ENCODE measurements at places on chromosomes 12 and 14. TPM values are rescaled to one million over a fixed set of nuclear protein-coding genes. Genes with fewer than 3 reads are reported as not detected.

Gene PXMP2
- total RNA-seq: 93.1 TPM

Gene RFLNA
- 51.0 TPM for total RNA-seq

Gene CCDC177
- not detected for total RNA-seq

Gene TMTC2
- total RNA-seq: 14.7 TPM

Gene IKBIP
- 2.2 TPM for total RNA-seq

Gene CLEC14A
- total RNA-seq: 5.8 TPM

Gene CLEC1A
- total RNA-seq: 1.4 TPM

Gene PHLDA1
- total RNA-seq: 4.9 TPM

Gene AKAP6
- total RNA-seq: 3.4 TPM

Gene CIROP
- total RNA-seq: not detected

Gene LMO3
- total RNA-seq: 1.9 TPM

Gene AEBP2
- total RNA-seq: 32.4 TPM

Gene PPP1R1A
- 2.5 TPM for total RNA-seq

Gene RGS6
- total RNA-seq: 0.43 TPM

- peak; percentile 15 for DNase-seq
Measured at GRCh38 chr14:104132981-104133380, 5.4 kb upstream of the KIF26A start.

DNA sequence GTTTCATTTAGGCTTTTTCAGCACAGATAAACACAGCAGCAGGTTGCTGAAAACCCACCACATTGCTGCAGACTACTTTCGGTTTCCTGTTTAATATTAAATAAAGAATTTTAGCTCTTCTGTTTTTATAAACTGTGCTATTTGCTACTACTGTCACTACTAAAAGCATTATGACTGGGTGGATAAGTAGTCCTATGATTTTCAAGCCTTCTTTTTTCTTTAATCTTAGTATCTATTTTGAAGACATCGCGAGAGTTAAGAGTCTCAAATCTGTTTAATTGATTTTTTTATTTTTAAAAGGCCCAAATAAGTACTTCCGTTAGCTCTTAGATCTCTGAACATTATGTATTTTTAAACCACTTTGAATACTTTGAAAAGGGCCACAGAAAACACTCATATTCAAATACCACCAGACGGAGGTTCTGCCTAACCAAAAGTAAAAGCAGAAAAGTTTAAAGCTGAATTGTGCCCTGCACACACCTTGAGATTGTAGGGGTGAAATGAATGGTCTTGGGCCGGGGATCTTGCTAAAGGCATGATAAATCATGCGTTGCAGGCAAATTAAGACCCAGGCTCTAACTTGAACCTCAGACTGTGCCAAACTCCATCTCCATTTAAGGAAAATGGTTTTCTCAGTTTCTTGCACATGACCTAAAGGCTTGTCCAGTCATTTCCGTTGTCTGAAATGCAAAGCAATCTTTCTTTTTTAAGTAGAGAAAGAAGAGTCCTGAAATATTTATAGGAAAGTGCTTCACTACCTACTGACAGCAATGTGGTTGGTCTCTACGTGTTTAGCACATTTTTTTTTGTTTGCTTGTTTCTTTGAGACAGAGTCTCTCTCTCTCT, 13.6 kb upstream of the FOXN3 start:
- no peak for DNase-seq

GRCh38 chr12:124390442-124391097, 95.7 kb downstream of the RFLNA start:
- no peak for DNase-seq

GRCh38 chr12:96177013-96177412, 17.2 kb upstream of the ELK3 start:
- no peak for DNase-seq

GRCh38 chr12:78055545-78055944, 224.9 kb downstream of the NAV3 start:
- DNase-seq: no peak

DNA sequence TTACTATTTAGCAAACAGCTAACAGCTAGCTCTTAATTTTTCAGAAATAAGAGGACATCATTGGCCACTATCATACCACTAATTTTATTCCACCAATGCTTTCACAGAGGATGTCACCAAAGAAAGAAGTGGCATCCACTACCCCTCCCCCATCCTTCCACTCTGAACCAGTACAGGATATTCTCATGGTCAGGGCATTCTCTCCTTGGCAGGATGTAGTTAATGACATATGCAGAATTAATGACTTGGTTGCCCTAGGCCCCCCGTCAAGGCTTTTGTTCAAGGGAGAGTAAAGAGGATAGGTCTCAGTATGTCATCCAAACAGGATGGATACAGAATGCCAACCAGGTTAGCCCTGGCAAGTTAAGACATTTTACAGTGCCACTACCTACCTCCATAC, 18.9 kb upstream of the NUP107 start:
- DNase-seq: no peak

DNA sequence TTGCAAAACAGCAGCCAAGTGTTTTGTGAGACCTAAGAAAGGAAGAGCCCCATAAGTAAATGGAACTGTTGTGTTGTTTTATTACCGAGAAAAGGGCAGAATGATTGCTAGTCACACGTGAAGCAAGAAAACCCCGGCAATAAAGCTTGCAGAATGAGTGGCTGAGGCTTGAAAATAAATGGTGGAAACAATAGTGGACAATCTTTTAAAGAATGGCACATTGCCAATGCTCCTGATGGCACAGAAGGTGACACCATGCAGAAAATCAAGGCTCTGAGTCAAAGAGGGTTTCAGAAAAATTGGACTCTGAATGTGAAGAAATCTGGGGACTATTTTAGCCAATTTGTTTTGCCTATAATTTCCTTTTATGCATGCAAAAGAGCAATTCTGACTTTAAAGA, 4.0 kb upstream of the AQP2 start:
- DNase-seq: no peak

GRCh38 chr12:115617391-115617790, 660.1 kb downstream of the MED13L start:
- no peak for DNase-seq

DNA sequence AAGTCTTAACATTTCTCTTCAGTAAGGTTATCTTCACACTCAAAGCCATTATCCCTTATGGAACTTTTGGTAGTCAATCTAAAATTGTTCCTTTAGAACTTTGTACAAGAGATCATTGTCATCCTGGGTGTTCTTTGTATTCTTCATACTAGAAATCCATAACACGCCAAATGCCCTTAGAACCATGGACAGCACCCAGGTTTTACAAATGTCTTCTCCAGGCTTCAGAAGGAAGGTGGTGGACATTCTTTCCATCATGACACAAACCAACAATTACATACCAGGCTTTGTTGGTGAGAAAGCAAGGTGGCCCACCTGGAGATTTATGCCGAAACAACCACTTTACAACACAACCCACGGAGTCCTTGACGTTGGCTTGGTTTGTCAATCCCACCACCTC, 365.6 kb upstream of the TBX3 start:
- no peak for DNase-seq

DNA sequence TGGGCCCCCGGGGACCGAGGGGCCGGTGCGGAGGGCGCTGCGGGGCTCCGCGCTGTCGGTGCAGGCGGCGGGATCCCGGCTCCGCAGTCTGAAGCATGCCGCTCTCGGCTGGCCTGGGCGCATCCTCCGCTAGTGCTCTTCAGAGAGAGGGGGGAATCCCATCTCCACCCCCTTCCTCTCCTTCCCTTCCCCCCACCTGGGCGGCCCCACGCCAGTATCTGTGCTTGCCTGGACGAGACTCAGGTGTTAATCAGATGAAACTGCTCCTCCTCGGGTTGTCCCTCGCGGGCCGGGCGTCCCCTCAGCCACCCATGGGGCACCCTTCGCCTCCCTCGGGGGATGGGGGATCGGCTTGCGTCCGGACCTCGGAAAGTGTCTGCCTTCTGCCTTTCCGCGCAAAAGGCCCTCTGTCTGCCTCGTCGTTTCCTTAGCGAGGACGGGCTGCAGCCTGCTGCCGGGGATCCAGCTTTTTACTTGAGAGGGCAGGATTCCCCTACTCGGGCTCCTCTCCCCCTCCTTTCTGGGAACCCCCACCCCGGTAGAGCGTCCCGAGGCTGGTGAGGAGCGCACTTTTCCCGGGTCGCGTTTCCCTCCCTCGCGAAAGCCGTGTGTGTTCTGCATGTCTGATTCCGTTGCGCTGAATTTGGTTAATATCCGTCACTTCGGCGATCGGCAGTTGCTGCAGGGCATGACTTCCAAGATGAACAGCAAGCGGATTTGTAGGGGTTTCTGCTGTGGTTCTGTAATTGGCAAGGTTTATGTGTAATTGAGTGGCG, 1.1 kb downstream of the GPHN start:
- DNase-seq: peak; percentile 48

DNA sequence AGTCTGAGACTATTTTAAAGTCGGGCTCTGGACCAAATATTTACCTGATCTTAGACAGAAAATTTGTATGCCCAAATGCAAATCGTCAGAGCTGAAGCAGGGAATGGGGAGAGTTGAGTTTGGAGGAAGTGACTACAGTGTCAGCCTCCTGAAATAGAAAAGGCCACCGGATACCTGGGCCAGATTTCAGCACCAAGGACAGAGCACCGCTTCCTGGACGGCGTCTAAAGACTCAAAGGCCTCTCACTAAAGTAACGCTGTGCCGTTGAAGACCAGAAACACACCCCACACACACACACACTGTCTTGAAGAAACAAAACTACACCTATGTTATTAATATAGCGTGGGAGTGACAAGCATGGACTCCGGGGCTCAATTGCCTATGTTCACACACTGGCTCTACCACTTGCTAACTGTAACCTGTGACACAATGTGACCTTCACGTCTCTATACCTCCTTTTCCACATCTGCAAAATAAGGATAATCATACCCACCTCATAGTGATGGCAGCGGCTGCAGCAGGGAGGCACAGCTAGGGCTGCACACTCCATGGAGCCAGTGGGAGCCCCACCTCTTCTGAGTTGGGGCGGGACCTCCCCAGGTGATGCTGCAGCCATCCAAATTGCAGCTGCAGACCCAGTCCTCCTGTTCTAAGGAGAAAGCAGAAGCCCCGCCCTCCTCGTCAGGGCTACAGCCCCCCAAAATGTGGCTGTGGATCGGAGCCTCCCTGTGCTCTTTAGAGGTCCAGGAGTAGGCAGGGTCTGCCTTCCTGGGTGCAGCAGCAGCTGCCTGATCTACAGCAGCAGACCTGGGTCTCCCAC, 35.6 kb downstream of the KRT76 start:
- peak; percentile 76 for DNase-seq

DNA sequence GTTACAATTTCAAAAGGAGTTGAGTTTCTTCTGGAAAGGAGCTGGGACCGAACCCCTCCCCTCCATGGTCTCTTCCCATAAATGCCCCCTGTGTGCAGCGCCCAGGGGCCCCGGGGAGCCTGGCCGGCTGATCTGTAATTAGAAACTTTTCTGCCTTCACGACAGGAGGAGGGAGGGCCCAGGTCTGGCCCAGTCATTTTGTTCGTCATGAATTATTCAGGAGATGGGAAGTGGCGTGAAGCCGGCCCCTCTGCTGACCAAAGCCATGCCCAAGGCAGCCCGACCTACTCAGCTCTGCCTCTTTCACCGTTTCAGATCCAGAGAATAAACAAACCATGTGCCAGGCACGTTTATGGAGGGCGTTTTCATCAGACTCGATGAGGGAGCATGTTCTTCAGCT, 33.3 kb upstream of the MSI1 start:
- no peak for DNase-seq

GRCh38 chr12:3316776-3317480, 174.1 kb upstream of the PRMT8 start:
- DNase-seq: no peak

DNA sequence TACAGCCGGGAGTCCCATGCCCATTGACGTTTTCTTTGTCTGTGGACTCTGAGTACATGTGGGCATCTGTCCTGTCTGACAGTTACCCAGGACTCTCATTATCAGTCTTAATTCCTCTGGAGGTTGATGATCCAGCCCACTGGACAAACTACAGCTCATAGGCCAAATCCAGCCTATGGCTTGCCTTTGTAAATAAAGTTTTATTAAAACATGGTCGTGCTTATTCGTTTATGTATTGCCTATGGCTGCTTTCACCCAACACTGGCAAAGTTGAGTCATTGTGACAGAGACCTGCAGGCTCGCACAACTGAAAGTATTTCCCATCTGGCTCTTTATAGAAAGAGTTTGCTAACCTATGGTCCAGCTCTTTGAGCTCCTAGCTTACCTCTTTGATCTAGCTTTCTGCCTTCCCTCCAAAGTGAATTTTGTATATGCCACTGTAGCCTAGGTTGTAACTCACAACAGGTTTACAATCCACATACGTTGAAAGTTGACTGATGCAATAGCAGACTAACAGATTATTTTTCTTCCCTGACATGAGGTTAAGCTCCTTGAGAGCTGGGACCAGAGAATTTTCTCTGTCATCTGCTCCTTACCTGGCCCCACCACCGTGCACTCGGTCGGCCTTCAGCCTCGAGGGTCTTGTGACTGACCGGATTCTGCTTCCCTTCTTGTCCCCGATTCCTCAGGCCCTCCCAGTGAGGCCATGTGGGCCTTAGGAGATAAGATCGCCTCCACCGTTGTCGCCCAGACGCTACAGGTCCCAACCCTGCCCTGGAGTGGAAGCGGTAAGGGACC, 57.3 kb downstream of the ACACB start:
- DNase-seq: no peak

GRCh38 chr12:115882936-115883335, 394.6 kb downstream of the MED13L start:
- no peak for DNase-seq

- DNase-seq: no peak
Measured at GRCh38 chr14:38339696-38340095, 83.8 kb upstream of the CLEC14A start.

DNA sequence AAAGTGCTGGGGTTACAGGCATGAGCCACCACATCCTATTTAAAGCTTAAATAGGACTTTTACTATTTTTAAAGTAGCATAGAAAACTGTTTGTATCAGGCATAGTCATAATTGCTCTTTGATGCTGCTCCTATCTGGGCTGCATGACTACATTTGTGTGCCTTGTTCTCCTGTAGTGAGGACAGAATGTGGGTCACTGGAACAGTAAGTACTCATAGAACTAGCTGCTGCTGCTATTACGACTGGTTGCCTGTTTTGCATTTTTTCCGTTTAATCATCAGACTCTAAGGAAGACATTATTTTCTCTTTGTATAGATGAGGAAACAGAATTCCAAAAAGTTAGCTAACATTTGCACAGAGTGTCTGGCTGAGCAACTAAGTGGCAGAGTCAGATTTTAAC, 42.8 kb downstream of the ZC3H14 start:
- no peak for DNase-seq

- DNase-seq: peak; percentile 73
Measured at GRCh38 chr14:94936401-94936892, 166.5 kb upstream of the GSC start.

Measured in left colon (tissue), 2 donors.